ENCODE measurements at places on chromosomes 4 and X.

GRCh38 chr4:7075962-7076695 lies 8.3 kb upstream of the GRPEL1 start:
- DNase-seq = no peak

- no peak for DNase-seq
Measured at GRCh38 chrX:29231800-29232199, 644.6 kb downstream of the IL1RAPL1 start.

- DNase-seq = no peak
Measured at GRCh38 chrX:43333543-43333942, 322.6 kb upstream of the MAOA start.

GRCh38 chr4:113740857-113741379 lies 20.6 kb downstream of the CAMK2D start:
- DNase-seq = no peak

DNA sequence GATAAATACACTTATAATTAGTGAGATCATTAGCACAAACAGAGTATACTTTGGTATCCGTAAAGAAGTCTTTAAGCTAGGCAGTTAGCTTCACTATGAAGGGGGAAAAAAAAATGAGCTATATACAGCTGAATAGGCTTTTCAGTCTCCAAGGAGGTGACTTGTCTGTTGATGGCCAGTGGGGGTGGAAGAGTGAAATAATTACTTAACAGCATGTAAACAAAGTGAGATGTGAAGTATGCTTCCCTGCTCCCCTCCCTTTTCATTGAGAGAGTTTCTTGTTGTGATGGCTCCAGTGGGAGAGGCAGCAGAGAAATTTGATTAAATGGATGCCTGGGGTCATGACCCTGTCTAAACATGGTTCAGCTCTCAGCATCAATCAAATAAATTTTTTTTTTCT lies 180.9 kb downstream of the DACH2 start:
- no peak for DNase-seq

DNA sequence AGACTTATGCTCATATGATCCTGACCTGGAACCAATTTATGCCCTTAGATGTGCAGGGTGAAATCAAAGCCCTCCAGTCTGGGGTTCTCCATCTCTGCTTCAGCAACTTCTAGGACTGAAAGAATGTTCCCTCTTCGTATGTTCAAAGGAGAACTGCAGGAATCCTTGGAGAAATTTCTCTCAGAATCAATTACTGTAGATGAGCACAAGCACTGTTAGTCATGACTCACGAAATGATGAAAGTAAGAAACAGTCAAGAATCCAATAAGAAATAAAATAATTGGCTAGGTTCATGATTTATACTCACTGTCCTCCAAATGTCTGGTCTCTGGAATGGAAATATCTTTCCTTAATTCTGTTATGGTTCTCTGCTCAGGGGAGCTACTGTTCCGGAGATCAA lies 348.2 kb downstream of the PDGFC start:
- DNase-seq = no peak

- DNase-seq = no peak
Measured at GRCh38 chrX:153501530-153501929, 6.8 kb downstream of the BGN start.

DNA sequence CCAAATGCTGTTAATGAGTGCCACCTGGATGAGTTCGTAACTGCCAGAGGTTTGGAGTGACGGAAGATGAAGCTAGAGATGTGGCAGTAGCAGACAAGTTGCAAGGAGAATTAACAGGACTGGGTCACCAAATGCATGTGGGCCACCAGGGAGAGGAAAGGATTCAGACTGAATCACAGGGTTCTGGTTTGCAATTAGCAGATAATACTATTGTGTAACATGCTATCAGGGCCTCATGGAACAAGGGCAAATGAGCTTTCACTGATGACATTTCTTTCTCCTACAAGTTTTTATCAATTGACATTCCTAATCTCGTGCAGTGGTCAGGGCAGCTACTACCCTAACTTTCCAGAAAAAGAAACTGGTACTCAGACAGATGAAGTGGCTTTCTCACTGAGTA lies 21.4 kb downstream of the GAB3 start:
- no peak for DNase-seq

GRCh38 chr4:129328162-129328561 lies 232.2 kb downstream of the C4orf33 start:
- no peak for DNase-seq

DNA sequence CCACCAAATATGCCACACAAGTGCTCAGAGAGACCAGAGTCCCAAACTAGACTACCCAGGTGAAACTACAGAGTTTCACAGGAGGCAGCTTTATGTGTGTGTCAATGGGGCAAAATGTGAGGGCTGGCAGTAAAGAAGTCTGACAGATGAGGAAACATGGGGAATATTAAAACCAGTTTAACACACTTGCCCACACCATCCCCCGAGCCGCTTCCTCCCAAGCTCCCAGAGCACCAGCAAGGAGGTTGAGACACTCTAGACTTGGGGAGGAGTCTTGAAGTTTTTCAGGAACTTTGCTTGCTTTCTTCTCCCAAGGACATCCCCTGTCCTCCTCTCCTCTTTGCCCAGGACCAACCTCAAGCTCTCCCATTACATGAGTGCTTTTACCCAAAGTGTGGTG lies 94.7 kb upstream of the SPRY1 start:
- no peak for DNase-seq

DNA sequence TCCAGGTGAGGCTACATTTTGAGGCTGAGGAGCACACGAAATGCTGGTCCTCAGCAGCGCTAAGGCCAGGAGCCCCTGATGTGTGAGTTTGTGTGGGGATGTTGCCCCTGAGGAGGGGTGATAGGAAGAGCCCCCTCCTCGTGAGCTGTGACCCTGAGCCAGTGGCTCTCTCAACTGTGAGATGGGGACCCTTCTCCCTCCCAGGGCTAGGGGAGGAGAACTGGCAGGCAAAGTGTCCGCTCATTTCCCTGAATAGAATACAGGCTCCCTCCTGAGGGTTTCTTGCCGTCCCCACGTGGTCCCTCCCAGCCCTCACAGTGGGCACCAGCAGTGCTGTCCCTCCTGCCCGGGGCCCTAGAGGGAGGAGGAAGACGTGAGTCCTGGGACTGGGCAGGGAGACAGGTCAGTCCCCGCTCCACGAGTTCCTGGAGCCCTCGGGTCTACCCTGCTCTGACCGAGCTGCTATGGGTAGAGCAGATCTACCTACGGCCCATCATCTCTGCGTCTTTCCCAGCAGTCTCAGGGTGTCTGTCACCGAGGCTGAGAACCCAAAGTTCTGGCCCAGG lies 21.0 kb upstream of the TBC1D14 start:
- no peak for DNase-seq

GRCh38 chrX:64202808-64203325 lies 2.6 kb downstream of the AMER1 start:
- no peak for DNase-seq

GRCh38 chr4:105483840-105484239 lies 10.0 kb upstream of the PPA2 start:
- no peak for DNase-seq

DNA sequence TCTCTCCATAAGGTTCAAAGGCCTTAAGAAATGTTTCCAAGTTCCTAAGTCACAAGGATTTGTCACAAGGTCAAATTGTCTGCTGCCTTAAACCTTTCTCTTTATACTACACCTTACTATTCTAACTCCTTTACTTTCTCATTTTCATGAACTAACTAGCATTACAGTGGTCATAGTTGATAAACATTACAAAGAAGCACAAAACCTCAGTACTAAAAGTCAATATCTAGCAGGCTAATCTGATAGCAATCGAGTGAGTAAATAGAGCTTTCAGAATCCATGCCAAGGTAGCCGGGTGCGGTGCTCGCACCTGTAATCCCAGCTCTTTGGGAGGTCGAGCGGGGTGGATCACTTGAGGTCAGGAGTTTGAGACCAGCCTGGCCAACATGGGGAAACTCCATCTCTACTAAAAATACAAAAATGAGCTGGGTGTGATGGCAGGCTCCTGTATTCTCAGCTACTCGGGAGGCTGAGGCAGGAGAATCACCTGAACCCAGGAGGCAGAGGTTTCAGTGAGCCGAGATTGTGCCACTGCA lies 510.0 kb downstream of the GBA3 start:
- no peak for DNase-seq

DNA sequence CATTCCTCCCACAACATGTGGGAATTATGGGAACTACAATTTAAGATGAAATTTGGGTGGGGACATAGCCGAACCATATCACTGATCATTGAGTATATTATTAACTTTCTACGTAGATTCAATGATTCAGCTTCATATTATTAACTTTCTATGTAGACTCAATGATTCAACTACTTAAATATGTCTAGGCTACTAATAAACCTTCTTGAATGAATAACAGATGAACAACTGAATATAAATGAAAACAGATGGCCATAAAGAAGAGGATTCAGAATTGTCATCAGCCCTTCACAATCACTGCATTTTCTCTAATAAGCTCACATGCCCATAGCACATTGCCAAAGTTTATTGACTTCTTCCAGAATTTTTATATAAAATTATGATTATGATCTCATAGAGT lies 57.0 kb downstream of the CEP44 start:
- no peak for DNase-seq

- no peak for DNase-seq
Measured at GRCh38 chrX:143636831-143637230, 930 bp upstream of the SLITRK4 start.

DNA sequence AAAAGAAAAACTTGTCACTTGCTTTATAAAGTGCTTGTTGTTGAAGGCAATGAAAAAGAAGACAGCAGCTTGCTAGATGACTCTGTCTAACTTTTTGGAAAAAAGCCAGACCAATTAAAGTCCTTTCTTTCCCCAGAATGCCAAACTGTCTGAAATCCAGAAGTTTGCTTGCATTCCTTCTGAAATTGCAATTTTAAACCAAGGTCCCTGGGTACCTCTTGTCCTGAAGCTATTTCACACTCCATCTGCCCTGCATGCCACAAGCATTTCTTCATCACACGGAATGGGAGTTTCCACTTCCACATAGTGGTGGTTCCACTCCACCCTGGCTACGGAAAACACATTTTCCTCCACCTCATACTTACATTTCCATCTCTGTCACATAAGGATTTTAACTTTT lies 101.0 kb downstream of the PAPSS1 start:
- DNase-seq = no peak

- no peak for DNase-seq
Measured at GRCh38 chr4:182593864-182594263, 323.3 kb downstream of the DCTD start.

GRCh38 chrX:152844256-152844655 lies 13.4 kb downstream of the NSDHL start:
- DNase-seq = no peak

- DNase-seq = no peak
Measured at GRCh38 chr4:3779509-3779908, 13.3 kb downstream of the ADRA2C start.

GRCh38 chr4:76622717-76623116 lies 187.7 kb downstream of the SHROOM3 start:
- no peak for DNase-seq

GRCh38 chr4:102534845-102535244 lies 33.7 kb downstream of the NFKB1 start:
- no peak for DNase-seq

- DNase-seq = no peak
Measured at GRCh38 chrX:87160435-87161010, 357.1 kb upstream of the KLHL4 start.

DNA sequence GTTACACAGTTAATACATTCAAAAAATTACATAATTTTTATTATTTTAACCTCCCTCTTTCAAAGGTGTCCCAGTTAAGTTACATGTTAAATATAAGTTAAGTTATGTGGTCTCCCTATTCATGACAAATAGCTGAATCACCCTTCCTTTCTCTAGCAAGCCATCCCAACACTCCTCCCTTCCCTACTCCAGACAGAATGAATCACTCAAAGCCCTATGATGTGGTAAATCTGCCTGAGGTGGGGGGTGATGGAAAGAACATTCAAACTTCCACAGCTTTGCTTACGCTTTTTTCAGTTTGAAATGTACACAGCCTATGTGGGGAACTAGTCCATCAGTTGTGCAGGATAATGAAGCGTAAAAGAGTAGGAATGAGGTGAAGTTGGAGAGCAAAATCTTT lies 90.2 kb downstream of the CXCL13 start:
- no peak for DNase-seq

- peak; percentile 45 for DNase-seq
Measured at GRCh38 chrX:41333003-41333743, 789 bp upstream of the DDX3X start.

GRCh38 chrX:5082705-5083104 lies 1146.0 kb downstream of the NLGN4X start:
- DNase-seq = no peak

DNA sequence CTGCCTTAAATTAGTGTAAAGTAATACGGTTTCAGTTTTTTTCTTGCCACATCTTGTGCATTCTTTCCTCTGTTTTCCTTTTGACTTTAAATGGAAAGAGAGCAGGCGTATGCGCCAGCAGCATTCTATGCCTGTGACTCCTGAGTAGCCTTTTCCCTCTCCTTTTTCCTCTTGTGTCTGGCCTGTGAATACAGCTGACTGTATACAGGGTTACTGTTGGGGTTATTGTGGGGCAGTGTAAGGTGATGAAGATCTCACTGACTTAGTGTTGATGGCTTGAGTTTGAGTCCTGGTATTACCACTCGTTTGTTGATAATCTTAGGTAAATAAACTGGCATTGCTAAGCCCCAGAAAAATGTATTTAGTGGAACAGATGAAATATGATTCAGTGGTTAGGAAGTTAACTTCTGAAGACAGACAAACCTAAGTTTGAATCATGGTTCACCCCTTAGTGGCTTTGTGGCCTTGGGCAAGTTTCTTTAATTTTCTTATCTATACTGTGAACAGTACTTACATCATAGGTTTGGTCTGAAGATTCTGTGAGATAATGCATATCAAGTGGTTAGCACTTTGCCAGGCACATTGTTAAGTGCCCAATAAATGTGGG lies 105.1 kb downstream of the FNIP2 start:
- DNase-seq = no peak

- no peak for DNase-seq
Measured at GRCh38 chr4:175671491-175671934, 140.6 kb downstream of the GPM6A start.

DNA sequence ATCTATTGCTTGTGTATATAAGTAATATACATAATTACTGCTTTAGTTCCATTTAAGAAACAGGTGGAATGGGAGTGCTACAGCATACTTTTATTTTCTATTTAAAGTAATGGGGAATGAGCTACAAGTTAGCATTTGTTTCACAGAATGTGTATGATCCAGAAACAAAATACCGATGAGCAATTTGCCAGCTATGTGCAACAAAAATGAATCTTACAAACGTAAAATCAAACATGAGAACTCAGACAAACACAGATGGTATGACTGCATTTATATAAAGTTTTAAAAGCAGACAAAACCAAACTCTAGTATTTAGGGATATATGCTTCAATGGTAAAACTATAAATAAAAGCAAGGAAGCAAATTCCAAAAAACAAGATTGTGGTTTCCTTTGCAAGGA lies 141.7 kb downstream of the PAPSS1 start:
- DNase-seq = no peak
